ENCODE measurements at places on chromosomes 5 and 9. TPM values are rescaled to one million over a fixed set of nuclear protein-coding genes. Genes with fewer than 3 reads are reported as not detected.

PCDHGA8 gene
- total RNA-seq: not detected

RFESD gene
- 2.9 TPM for total RNA-seq

NPR2 gene
- total RNA-seq: 3.8 TPM

RGS14 gene
- total RNA-seq: 76.7 TPM

DNA sequence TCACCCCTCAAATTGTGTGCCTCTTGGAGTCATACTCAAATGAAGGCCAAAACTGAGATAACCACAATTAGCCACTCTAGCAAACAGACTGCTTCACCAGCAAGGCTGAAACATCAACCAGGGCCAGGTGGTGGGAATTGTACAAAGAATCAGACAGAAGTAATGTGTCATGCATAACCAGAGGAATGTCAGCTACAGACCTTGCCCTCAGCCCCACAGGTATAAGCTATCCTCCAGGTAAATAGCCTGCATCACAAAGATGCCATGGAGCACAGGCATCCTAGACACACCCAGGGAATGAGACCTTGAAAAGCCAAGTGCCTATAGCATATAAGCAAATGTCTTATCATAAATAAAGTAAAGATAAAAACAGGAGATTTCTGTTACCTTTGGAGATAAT lies 242.7 kb downstream of the CETN3 start:
- DNase-seq: no peak

DNA sequence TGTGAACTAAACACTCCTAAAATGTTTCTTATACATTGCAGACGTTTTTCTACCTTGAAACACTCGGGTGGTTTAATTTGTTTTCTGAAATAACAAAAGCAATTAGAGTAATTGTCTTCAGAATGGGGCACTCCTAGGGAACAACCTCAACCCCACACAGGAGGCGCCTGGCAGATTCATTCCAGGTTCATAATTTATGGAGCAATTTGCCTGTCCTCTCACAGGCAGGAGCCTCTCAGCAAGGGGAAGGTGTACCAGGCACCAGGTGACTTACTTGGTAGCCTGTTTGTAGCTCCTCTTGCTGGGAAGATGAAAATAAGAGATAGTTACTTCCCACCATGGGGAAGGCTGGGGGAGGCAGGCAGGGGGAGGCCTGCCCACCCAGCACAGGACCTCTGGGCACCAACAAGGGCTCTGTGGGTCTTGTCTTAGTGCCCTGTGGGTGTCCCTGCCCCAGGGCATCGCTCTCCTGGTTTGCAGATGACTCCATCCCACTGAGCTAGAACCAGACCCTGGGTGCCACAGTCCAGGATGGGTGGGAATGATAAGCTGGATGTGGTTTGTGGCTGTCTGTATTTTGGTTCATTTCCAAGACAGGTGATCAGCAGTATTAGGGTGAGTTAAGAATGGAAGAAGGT lies 144.4 kb downstream of the FSTL4 start:
- DNase-seq: no peak

GRCh38 chr9:132242621-132243155 lies 80.8 kb downstream of the NTNG2 start:
- no peak for DNase-seq

DNA sequence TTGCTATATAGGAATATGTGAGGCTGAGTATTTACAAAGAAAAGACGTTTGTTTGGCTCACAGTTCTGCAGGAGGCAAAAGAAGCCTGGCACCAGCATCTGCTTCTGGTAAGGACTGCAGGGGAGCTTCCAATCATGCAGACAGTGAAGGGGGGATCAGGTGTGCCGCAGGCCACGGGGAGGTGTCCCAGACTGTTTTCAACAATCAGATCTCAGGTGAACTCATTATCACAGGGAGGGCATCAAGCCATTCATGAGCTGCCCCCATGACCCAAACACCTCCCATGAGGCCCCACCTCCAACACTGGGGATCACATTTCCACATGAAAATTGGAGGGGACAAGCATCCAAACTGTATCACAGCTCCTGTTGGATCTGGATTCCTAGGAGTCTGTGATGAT lies 30.4 kb upstream of the TRIM14 start:
- no peak for DNase-seq

DNA sequence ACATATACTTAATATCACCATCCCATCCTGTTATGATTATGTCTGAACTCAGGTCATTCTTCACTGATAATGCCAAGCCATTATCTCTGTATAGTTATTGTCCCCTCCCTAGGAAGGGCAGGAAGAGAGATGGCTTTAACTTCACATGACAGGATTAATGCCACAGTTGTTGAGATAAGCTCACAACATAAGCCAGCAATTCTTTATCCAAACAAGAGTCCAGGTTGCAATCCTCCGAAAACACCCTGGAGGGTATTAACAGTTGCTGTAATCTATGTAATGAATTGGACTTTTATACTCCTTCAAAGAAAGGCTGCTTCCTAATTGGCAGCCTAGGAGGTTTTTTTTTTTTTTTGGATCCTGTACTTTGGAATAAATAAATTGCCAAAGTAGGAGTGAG lies 779.4 kb downstream of the SEMA5A start:
- DNase-seq: no peak

DNA sequence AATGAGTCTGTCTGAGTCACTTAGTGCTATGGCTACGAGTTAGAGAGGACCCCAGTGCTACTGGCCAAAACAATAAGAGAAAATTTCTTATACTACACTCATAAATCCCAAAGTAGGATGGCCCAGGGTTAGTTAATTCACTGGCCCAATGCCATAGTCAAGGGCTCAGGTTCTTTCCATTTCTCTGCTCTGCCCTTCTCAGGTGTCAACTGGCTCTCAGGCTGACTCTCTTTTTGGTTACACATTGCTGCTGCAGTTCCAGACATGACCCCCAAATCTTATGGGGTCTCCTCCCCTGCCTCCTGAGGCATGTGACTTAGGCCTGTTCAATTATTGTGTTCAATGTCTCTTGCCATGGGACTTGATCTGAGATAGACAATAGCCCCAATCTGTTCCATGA lies 70.4 kb downstream of the ARHGEF37 start:
- no peak for DNase-seq

GRCh38 chr5:90740244-90740799 lies 181.7 kb downstream of the ADGRV1 start:
- DNase-seq: no peak

All from T-helper 17 cell (primary cell).